Stimulated activated CD4-positive, alpha-beta T cell treated with anti-CD3 and anti-CD28 coated beads, Interleukin-4, amount 100 ng/mL, for 4 hours (primary cell): ENCODE measurements at places on chromosomes 6 and 20.

DNA sequence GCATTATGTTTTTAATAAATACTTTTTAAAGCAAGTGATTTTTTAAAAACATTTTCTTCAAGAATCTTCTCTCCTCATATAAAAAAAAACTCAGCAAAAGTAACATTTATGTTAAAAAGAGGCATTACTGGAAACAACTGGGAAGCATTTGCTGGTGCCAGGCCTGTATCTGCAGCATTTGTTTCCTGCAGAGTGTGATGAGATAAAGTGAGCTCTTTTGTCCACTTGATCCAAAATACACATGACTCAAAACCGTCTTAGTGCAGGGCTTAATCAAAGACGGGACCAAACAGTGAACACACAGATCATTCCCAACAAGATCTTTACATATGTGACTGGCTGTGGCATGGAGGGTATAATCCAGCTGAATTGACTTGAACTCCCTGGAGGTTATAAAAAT, 28.3 kb upstream of the RIPPLY2 start:
- DNase-seq = no peak

GRCh38 chr6:135540207-135540840, 42.8 kb upstream of the AHI1 start:
- no peak for DNase-seq

- no peak for DNase-seq
Measured at GRCh38 chr20:47464380-47465101, 37.1 kb upstream of the NCOA3 start.

DNA sequence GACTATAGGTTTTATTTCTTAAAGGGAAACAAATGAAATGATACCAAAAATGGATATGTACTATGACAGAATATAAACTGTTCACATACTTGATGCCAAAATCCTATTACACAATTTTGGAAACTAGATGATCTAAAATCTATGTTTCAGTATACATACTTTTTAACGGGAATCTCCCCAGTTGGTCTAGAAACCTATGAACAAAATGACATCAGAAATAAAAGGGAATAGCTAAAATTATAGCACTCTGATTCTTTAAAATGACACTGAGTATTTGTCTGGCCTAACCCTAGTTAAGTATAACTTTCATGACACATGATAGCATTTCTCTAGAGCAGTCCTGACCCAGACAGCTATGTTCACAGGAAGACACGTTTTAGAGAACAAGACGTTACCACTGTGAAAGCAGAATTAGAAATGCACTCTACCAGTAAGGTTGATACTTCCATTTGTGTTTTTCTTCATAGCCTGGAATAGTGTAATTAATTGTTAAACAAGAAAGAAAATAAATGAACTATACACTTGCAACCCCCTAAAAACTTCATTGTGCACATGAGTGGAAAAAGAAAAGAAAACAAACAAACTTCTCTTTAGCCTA, 3.3 kb downstream of the OSER1 start:
- DNase-seq = no peak

GRCh38 chr6:111076024-111076695, 11.1 kb upstream of the SLC16A10 start:
- DNase-seq = no peak

DNA sequence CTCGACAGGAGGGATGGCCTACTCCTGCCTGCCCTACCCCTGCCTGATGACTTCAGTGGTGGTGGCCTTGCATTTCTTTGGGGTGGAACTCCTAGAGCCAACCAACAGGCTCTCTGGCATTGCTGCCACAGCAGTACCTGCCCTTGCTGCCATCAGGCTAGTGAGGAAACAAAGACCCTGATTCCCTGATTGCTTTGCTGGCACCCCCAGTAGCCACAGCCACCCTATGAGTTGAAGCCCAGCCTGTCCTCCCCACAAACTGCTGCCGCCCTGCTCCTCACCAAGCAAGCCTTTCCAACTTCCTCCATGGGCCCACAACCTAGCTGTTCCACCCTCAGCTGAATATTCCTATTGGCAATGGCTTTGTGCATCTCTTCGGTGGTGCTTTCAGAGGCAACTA, 52.5 kb upstream of the KHDRBS2 start:
- no peak for DNase-seq

DNA sequence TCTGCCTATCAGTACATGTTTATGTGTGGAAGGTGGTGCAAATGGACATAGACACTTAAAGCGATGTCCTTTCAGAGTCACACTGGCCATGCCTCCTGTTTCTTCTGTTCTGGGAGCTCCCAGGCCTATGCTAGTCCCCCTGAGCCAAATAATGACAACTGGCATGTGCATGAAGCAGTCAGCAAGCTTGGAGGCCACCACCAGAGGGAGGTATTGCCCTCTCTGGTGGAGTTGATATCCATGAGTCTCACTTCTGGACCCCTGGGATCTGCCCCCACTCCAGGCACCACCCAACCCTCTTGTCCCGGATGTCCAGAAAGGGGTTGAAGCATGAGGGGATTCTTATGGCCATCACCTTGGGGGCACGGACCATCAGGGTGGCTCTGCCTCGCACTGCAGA, 172.2 kb downstream of the AIG1 start:
- DNase-seq = no peak
